ENCODE measurements at places on chromosomes 12 and 14. TPM values are rescaled to one million over a fixed set of nuclear protein-coding genes. Genes with fewer than 3 reads are reported as not detected.

- DNase-seq: no peak
Measured at GRCh38 chr14:66293533-66294105, 192.6 kb upstream of the CCDC196 start.

DNA sequence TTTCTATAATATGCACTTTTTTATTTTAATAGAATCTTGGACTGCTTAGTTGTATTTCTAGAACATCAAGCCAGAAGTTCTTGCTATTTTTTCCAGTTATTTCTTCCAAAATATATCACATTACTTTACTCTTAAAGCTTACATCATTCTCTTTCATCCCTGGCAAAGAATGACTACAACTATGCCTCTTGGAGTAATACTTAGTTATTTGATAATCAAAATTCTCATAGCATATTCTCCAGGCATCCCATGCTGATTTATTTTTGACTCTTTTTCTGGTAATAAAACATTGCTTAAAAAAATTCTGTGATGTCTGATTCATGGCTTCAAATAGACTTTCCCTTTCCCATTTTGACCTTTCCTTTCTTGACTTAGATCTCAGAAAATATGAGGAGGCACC is 118.7 kb upstream of the TSPAN8 start:
- no peak for DNase-seq

DNA sequence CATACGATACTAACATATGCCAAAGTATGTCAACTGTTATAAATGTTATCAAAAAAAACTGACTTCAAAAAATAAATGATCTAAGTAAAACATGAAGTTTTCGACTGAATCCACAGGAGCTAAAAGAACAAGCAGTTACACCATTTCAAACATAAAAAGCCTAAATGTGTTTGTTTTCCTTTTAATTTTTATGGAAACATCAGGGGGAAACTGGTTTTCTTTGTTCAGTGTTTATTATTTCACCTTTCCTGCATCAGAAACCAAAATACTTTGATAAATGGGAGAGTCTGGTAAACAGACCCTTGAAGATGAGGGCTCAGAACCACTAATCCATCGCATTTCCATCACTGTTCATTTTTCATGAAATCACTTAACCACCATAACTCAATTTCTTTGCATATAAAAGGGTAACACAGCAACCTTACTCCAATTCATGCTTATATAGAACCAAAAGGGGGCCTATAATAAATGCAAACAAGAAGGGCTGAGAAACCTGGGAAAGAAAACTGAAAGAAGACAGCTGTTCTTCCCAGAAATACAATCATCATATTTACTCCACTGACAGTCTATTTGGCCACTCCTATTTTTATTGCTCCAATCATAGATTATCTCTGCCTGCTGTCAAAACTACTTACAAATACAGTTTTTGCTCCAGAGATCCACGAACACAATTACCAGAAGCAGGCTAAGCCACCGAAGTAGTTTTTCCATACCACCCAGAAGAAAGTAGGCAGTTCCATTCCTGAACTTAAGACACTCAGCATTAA is 17.0 kb downstream of the FGD6 start:
- no peak for DNase-seq

GRCh38 chr14:99518441-99519346 is 37.5 kb downstream of the CCNK start:
- DNase-seq: peak; percentile 78

DNA sequence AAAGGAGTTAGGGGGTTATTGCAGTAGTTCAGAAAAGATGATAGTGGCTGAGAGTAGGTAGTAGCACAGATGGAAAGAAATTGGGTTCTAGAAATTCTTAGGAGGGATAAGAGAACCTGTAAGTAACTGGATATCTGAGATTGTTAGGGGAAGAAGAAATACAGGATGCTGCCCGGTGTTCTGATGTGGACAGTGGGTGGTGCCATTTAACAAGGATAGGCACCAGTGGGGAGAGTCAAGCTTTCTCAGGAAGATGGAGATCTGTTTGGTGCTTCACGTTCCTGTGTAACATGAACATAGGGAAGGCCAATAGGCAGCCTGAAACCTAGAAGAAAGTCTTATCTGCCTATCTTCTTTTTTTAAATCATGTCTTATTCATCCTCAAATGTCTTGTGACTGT is 245.9 kb downstream of the NPAS3 start:
- no peak for DNase-seq

Gene NOP9
- total RNA-seq: 26.8 TPM

Gene ENDOU
- 2.2 TPM for total RNA-seq

DNA sequence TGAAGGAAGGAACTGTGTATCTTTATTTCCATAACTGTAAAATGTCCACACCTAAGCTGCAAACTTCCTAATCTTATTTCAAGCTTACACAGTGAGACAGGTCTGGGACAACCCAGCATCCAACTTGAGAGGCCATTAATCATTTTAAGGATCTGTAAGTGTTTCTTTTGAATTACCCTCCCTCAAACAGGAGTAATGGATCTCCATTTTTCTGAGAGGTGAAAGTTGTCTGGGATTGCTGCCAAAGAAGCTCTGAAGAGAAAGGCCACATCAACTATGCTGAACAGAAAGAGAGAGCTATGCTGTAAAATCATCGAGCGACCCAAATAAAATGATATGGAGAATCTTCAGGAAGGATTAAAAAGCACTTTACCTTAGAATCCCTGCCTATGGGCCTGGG is 131.7 kb upstream of the CPNE8 start:
- DNase-seq: no peak

DNA sequence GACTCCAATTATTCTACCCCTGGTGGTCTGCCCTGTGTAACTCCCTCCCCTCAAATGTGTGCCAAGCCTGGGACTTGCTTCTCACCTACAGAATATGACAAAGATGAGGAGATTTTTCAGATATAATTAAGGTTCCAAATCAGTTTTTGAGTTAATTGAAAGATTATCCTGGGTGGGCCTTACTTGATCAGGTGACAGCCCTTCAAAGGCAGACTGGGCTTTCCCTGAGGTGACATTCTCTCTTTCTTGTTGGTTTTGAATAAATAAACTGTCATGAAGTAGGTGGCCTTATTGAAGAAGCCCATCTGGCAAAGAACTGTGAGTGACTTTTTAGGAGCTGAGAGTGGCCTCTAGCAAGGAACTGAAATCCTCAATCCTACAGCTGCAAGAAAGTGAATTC is 106.0 kb downstream of the BRMS1L start:
- DNase-seq: no peak

DNA sequence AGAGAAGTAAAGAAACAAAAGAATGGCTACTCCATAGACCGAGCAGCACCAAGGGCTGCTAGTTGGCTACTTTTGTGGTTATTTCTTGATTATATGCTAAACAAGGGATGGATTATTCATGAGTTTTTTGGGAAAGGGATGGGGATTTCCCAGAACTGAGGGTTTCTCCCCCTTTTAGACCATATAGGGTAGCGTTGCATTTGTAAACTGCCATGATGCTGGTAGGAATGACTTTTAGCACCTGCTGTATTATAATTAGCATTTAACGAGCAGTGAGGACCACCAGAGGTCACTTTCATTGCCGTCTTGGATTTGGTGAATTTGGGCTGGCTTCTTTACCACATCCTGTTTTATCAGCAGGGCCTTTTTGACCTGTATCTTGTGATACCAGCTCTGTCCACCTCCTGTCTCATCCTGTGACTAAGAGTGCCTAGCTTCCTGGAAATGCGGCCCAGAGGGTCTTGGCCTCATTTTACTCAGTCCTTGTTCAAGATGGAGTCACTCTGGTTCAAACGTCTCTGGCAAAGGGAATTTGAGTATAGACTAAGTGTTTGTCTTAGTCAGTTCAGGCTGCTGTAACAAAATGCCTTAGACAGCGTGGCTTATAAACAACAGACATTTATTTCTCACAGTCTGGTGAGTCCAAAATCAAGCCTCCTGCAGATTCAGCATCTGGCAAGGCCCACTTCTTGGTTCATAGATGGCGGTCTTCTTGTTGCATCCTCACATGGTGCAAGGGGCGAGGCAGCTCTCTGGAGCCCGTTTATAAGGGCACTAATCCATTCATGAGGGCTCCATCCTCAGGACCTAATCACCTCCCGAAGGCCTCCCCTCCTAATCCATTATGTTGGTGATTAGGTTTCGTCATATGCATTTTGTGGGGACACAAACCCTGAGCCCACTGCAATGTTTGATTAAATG is 348.3 kb upstream of the SFSWAP start:
- no peak for DNase-seq

- no peak for DNase-seq
Measured at GRCh38 chr12:122850695-122851350, 15.6 kb downstream of the HIP1R start.
